LNCaP clone FGC (cell line): ENCODE measurements at places on chromosomes 3 and 15.

- DNase-seq: no peak
Measured at GRCh38 chr15:84812842-84813241, 4.3 kb upstream of the ALPK3 start.

GRCh38 chr3:139202226-139202958 is 141.4 kb upstream of the MRPS22 start:
- peak; percentile 48 for DNase-seq

- no peak for DNase-seq
Measured at GRCh38 chr15:68384451-68385239, 47.3 kb downstream of the ITGA11 start.

DNA sequence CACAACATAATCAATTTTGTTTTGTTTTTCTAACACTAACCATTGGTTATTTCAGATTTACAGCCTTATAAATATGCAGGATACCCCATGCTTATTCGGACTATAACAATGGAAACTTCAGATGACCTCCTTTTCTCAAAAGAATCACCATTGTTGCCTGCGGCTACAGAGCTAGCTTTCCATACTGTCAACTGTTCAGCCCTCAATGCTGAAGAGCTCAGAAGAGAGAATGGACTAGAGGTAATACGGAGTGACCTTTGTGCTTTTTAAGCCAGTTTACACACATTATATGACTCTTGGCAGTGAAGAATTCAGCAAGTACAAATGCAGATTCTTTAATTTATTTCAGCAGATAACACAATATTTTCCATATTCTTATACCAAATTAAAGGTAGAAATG is 81.8 kb downstream of the DNAJC13 start:
- no peak for DNase-seq

DNA sequence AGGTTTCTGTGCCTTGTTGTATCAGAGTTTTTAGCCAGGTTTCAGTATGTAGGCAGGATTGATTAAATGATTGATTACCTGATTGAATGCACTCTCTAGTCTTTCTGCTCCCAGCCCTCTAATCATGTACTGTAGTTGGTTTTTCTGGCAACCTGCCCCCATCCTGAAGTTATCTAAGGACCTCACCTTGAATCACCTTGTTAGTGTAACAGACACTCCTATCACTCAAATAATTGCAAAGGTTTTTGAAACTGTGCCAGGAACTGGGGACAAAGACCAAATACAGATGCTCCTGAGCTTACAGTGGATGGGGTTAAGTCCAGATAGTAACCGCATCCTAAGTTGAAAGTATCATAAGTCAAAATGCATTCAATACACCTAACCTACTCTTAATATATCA is 141.5 kb upstream of the EIF1B start:
- DNase-seq: peak; percentile 26

DNA sequence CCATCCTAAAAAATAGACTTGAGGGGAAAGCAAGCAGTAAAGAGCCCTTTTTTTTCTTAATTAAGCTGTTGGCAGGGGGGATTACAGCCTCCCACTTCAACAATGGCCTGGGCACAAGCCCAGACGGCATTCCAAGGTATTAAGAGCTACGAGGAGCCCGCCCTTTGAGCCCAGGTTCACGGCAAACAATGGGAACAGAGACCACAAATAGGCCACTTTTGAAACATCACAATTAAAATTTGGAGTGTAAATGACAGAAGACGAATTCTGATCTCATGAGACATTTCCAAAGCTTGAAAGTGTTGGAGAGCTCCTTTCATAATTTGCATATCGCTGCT is 8.9 kb downstream of the CHSY1 start:
- no peak for DNase-seq

- peak; percentile 11 for DNase-seq
Measured at GRCh38 chr3:66297260-66297873, 76.6 kb downstream of the SLC25A26 start.

DNA sequence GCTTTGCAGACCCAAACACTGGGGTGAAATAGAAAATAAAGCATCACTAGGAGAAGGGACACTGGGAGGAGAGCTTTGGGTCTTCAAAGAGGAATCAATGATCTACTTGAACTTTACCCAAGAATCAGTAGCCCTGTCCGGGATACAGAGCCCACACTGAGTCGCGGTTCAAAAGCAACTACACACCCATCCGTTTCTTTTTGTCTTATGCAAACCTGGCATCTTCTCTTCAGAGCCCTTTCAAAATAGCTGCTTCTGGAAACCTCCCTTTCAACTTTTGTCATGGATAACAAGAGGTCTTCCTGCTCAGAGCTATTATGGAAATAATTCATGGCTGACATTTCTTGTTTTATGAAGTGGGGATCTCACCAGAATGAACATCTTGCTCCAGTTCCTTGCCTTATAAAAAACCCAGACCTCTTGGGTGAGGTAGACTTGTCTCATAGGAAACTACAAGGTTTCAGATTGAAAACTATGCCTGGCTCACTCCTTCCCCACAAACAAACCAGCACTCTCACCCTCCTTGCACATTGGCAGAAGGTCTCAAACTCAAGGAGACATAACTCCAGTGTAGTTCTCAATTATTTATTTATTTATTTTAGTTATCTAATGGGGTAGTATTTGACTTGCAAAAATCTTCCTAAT is 115.1 kb upstream of the ARHGEF3 start:
- no peak for DNase-seq

- peak; percentile 96 for DNase-seq
Measured at GRCh38 chr3:129908417-129908816, 14.9 kb upstream of the TMCC1 start.

DNA sequence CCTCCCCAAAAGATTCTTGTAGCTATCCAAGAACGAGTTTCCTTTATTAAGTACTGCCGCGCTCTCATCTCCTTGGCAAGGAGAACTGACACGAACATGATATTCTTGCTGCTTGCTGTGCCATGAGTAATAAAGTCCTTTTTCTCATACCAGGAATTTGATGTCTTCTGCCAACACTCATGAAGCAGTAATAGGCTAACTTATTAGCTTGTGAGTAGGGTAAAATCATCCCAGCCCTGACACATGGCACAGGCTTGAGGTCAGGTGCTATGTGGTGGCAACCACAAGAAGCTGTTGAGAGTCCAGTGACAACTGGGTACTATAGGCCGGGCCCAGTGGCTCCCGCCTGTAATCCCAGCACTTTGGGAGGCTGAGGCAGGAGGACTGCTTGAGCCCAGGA is 22.7 kb upstream of the UBXN7 start:
- no peak for DNase-seq

DNA sequence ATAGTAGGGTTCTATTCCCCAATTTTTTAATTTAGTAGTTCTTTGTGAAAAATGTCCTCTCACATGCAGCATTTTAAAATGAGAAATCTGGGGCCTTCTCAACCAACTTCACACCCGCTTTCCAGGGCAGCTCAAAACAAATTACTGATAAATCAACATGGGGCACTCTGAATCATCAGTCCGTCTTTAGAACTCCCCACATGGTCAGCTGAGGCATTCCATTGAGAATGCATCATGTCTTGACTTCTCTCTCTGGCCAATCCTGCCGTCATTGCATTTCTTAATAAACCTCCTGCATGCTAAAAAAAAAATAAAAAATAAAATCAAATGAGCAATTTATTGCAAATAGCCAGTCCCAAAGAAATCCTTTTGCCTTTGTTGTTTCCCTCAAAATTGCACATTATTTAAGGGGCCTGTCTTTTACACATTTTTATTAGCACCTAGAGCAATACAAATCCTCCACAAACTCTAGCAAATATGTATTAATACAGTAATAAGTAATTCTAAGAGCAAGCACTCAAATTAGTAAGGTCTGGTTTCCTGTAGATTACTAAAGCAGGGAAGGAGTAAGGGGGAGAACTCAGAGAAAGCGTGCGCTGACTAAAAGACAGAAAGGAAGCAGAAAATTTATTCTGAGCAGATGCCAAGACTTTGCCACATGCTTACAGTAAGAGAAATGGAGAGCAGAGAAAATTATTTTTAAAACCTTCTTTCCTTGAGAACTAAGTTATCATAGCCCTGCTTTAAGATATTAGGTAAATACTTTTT is 175.7 kb downstream of the TNIK start:
- no peak for DNase-seq
